ENCODE measurements at places on chromosomes 2 and 18.

DNA sequence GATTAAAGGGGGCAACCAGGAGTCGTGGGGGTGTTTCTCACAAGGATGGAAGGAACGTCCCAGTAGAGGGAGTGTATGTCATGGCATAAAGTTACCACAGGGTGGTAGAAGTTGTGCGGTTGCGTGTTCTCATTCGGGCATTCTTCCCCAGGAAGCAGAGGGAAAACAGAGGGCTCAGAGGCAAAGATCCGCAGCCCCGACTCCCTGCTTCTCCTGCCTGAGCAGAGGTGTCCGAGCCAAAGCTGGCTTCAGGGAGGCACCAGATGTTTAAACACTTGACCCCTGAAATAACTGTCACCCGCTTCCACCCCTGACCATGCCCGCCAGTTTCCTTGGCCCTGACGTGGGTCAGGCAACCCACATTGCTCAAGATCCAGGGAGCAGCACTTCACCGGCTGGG lies 83.7 kb downstream of the EN1 start:
- no peak for DNase-seq

GRCh38 chr2:218396688-218397462 lies 2.8 kb upstream of the CTDSP1 start:
- peak; percentile 84 for DNase-seq

DNA sequence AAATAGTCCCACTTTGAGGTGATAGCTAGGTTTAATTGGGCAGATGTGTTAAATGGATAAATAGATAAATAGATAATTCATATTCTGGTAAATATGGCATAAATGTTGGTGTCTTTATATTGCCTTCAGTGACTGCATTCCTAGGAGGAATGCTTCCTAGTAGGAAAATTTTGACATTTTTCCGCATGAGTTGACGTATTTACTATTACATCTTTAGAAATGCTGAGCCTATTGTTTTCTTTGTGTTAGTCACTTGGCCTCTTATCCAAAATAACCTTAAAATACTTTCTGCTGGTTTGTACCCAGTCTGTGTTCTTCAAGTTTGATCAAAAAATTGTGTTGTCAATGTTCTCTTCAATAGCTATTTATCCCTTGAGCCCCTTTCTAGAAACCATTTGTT lies 495.6 kb upstream of the ZEB2 start:
- no peak for DNase-seq

- DNase-seq: no peak
These were observed 142.0 kb upstream of the GAREM1 start for GRCh38 chr18:32612651-32613050.

- DNase-seq: no peak
These were observed 65.6 kb downstream of the MYOM1 start for GRCh38 chr18:3154214-3154613.

DNA sequence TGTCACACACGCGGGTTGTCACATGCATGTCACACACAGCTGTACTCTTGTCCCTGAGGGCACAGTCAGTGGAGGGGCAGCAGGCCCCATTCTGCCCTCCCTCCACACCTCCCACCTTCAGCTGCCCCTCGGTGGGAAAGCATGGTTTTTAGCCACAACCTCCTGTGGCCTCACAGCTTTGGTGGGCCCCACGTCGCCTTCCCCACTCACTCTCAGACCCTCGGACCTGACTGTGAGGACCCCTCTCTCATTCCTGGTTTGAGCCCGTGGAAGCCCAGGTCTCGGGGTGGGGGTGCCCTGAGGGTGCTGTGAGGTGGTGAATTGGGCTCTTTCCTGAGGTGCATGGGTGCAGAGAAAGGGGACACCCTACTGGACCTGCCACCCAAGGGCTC lies 19.9 kb downstream of the KCNG2 start:
- no peak for DNase-seq

DNA sequence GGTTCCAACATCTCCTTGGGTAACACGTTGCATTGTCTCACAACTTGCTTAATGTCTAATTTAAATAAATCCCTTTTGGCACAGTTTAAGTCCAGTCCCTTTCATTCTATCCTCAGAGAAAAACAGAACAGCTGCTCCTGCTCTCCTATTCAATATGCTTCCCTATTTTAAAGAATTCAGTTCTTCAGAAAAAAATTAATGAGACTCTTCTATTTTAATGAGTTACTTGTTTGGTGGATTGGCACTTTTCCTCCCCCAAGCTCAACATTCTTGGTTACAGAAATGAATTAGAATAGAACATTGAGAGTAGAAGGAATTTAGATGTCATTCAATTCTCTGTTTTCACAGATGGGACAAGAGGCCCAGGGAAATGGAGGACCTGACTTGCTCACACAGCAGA lies 116.9 kb upstream of the ATP8B1 start:
- DNase-seq: no peak

GRCh38 chr2:174959787-174960186 lies 45.4 kb downstream of the CHN1 start:
- DNase-seq: no peak

- DNase-seq: no peak
These were observed 174.2 kb upstream of the EPAS1 start for GRCh38 chr2:46123013-46123412.

DNA sequence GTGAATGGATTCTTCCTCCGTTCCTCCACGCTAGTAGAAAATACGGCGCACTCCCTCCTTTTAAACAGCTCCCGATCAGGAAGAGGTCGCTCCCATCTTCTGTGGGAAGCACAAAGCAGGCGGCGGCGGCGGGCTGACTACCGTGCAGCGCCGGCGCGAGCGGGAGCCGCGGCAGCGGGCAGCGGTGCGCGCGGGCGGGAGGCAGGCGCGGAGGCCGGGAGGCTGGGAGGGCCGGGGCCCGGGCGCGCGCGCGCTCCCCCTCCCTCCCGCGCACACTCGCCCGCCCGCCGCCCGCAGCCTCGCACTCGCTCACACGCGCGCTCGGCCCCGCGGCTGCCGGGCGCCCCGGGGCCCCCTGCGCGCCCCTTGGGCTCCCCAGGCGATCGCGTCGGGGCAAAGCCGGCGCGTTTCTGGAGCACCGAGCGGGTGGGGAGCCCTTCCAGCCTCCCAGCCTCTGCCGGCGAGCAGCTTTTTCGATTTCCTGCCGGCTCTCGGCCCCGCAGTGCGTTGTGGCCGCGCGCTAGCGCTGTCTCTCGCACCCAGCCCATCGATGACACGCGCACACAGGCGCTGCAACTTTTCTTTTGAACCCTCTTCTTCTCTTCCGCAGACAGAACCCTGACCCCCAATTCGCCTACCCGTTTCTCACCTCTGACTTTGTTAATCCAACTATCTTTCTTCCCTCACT lies at the start of gene SLC8A1:
Gene SLC8A1, minus strand, starts transcription at position 173 of the 688 bp plus-strand sequence.
- DNase-seq: no peak

DNA sequence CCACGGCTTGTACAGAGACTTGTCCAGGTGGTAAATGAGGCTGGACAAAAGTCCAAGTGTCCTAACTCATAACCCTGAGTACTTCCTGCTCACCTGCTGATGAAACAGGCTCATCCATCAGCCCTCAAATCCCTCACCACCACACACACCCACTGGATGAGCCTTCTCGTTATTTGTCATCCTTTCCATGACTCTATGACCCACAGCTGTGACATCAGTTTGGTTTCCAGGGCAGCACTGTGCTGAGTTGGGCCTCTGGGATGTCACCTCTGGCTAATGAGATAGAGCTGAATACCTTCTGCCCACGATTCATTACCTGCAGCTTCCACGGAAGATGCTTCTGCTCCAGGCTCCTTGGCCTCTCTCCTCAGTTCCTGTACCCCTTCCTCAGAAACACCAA lies 39.4 kb downstream of the SLC14A2 start:
- DNase-seq: no peak

- DNase-seq: no peak
These were observed 224.5 kb downstream of the UXS1 start for GRCh38 chr2:105969552-105969951.

DNA sequence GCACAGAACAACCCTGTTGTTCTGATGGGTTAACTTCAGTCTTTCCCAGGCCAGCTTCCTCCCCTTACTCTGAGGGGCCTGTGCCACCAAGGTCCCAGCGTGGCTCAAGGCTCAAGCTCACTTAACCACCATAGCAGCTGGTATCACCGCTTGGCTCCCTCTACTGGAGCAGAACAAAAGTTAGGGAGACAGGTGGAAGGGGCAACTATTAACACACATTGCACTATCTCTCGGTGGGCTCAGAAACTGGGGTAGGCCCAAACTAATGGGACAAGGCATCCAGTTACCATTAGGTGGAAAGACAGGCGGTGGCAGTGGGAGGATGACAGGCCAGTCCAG lies 88.7 kb upstream of the ATL2 start:
- DNase-seq: no peak

- DNase-seq: no peak
These were observed 159.1 kb downstream of the LRRTM1 start for GRCh38 chr2:80145499-80145898.

GRCh38 chr2:73937899-73938298 lies 11.2 kb downstream of the DGUOK start:
- no peak for DNase-seq

DNA sequence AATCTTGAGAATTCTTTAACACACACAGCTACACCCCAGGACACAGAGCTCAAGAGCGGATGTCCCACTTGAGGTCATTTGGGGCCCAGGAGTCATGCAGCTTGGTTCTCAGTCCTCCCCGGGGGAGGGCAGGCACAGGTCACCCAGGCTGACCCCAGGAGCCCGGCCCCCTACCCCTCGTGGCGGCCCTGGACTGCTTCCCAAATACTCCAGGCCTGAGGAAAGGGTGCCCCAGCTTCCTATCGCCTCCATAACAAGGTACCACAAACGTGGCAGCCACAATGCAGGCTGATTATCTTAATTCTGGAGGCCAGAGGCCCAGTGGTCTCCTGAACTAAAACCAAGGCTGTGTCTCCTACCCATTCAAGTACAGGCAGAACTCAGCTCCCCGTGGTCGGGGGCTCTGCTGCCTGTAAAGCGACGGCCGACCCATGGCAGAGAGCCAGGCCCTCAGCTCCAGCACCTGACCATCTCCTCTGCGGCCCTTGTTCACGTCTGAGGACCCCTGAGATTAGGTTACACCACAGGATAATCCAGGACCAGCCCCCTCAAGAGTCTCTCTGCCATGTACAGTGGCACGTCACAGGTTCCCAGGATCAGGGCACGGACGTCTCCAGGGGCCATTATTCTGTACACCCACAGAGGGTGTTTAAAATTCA lies 10.5 kb downstream of the SLC66A2 start:
- peak; percentile 50 for DNase-seq

All from activated CD8-positive, alpha-beta memory T cell treated with anti-CD3 and anti-CD28 coated beads for 24 hours (primary cell).